ENCODE measurements at places on chromosomes 13 and 19.

DNA sequence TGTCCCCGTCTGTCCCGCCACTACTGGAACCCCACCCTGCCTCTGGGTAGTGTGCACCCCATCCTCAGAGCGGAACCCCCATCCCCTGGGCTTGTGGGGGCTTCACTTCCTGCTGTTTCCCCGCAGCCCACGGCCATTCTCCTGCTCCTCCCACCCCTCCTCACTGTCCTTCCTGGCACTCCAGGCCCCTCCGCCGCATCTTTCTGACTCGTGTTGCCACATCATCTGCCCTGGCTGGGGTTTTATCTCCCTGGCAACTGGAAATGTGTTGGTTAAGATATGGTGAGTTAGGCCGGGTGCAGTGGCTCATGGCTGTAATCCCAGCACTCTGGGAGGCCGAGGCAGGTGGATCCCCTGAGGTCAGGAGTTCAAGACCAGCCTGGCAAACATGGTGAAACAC, 37.3 kb downstream of the KDM4B start:
- DNase-seq: no peak

DNA sequence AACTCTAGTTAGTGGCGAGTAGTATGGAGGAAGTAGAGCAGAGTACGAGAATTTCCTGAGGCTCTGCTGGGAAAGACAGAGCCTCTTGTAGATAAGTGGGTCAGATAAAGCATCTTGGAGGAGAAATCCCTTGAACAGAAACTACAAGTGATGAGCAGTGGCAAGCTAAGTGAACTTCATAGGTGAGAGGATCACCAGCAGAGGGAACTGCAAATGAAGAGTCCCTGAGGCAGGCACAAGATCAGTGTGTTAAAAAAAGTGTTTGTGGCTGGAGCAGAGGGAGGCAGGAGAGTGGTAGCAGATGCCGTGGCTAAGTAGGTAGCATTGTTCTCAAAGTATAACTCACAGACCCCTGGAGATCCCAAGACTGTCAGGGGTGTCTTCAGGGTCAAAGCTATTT, 437.6 kb downstream of the HS6ST3 start:
- no peak for DNase-seq

DNA sequence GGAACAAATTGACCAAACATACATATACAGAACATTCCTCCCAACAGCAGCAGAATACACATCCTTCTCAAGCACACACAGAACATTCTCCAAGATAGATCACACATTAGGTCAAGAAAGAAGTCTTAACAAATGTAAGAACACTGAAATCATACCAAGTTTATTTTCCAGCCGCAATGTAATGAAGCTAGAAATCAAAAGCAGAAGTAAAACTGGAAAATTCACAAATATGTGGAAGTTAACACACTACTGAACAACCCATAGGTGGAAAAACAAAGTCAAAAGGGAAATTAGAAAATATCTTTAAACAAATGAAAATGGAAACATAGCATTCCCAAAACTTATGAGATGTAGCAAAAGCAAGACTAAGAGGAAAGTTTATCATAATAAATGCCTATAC, 692.6 kb downstream of the DIAPH3 start:
- DNase-seq: no peak

GRCh38 chr13:31528176-31528575, 211.2 kb upstream of the RXFP2 start:
- no peak for DNase-seq

DNA sequence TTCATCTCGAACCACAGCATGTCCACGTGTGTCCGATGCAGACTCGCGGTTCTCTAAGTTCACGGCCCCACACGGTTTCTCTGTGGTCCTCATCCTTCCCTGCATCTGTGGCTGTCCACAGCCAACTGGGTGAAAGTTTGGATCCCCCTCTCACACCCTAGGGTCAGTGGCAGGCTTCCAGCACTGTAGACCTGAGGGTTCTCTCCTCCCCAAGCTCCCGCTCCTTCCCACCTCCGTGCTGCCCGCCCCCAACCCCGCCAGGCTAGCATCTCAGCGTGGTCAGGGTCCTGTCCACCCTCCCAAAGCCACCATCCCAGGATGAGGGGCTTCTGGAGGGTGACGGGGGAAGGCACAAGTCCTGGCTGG, 3.0 kb downstream of the ANGPTL4 start:
- no peak for DNase-seq

- peak; percentile 54 for DNase-seq
Observed at GRCh38 chr13:48492470-48493065, 40.3 kb downstream of the RCBTB2 start.

Measured in activated T-helper 1 cell treated with Interleukin-2 at 50 U/mL for 16 hours (primary cell).